Myocyte (in vitro differentiated cells): ENCODE measurements at places on chromosomes 6 and 20. TPM values are rescaled to one million over a fixed set of nuclear protein-coding genes. Genes with fewer than 3 reads are reported as not detected.

- no peak for DNase-seq
Measured at GRCh38 chr6:107822176-107823046, 1.7 kb downstream of the SCML4 start.

- DNase-seq = no peak
Measured at GRCh38 chr6:157967020-157967419, 14.6 kb upstream of the SYNJ2 start.

GRCh38 chr6:89413006-89413400 is 930 bp upstream of the RRAGD start:
- DNase-seq = no peak

DNA sequence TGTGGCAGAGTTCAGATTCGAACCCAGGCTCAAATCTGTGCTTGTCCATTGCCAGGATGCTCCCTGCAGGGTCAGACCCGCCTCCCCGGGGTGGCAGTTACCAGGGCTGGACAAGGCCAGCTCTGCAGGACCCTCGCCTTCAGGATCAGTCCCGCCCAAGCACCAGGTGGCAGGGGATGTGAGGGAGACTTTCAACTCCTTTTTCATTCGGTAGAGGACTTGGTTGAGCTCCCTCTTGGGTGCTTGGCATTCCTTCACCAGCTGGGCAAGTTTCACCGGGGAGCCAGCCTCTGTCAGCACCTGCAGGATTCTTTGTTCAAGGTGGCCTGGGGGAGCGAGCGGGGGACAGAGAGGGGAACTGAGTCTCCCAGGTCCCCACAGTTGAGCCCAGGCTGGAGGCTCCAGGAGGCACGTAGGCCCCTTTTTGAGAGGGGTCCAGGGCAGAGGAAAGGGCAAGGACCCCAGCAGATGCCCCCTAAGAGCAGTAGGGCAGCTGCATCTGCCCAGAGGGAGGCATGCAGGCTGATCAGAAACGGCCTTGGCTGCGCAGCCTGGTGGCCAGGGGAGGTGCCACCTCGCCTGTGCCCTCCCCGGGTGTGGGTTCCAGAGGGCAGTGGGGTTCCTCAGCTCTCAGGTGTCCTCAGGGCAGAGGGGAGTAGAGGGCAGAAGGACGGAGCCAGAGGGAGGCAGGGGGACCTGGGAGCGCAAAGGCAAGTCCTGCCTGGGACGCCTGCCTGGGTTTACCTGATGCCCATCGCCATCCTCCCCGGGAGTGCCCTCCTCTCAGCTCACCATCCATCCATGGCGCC is 3.9 kb downstream of the ZBP1 start:
- no peak for DNase-seq

The SOX18 gene
- total RNA-seq = not detected in 2 replicates

The ZSCAN23 gene
- 2.0 and 2.5 TPM in 2 replicates for total RNA-seq

The RSPH9 gene
- total RNA-seq = not detected in 2 replicates
